HepG2 (cell line): ENCODE measurements at places on chromosomes 2 and 18. TPM values are rescaled to one million over a fixed set of nuclear protein-coding genes. Genes with fewer than 3 reads are reported as not detected.

ACOXL gene
- total RNA-seq = not detected in 2 replicates

ALKAL2 gene
- total RNA-seq = 0.22 TPM in 1 of 2 replicates, not detected in the other

AKAIN1 gene
- total RNA-seq = not detected in 2 replicates

ELOA2 gene
- not detected in 2 replicates for total RNA-seq

ADAM23 gene
- 0.04 TPM in 1 of 2 replicates, not detected in the other for total RNA-seq

HK2 gene
- total RNA-seq = 13.2 and 24.4 TPM in 2 replicates

SEMA4C gene
- 11.3 and 25.9 TPM in 2 replicates for total RNA-seq

DNA sequence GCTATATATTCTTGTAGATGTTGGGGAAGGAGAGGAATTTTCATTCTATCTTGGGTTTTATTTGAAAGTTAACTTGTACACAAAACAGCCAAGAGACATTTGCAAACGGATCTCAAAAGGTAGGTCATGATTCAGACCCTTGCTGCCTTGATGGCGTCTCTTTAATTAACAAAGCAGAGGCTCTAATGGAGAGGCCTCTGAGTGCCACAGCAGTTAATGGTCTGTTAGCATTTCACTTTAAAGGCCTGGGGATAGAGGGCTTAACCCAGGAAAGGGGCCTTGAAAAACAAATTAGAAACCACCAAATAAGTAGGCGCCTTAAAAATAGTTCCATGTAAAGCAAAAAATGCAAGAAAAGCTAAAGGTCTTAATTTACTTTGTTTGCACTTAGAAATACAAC lies 836.9 kb upstream of the CELF4 start:
- no peak overlapping the region for H3K4me3 ChIP-seq
- no peaks in the 10 kb centered on the region for H3K36me3 ChIP-seq
- H3K27me3 ChIP-seq = no peaks in the 10 kb centered on the region
- no peaks in the 10 kb centered on the region for H3K4me1 ChIP-seq
- H3K27ac ChIP-seq = no peak overlapping the region
- no peak for DNase-seq

DNA sequence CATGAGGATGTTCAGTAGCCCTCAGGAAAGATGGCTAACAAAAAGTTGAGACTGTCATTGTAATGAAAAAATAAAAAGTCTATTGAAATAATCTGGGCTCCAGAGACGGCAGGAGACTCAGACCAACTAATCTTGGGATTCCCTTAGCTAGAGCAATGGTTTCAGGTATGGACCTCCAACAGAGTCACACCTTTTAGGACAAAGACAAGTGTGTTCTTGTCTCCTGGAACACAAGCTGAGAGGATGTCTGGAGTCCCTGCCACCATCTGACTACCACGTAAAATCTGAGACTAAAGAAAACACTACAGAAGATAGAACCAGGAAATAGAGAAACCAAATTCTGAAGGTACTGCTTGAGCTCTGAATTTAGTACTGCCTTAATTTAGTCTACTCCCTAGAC lies 103.3 kb upstream of the RBBP8 start:
- no peak overlapping the region for H3K27ac ChIP-seq
- H3K27me3 ChIP-seq = peaks cover 2% of the 10 kb centered on the region; the same call in 1 of the 2 replicates
- H3K4me3 ChIP-seq = no peak overlapping the region

- no peak overlapping the region for H3K4me3 ChIP-seq
- no peaks in the 10 kb centered on the region for H3K36me3 ChIP-seq
- H3K27me3 ChIP-seq = no peaks in the 10 kb centered on the region
- H3K4me1 ChIP-seq = no peaks in the 10 kb centered on the region
- peak; percentile 24 for DNase-seq
These were observed 225.8 kb upstream of the SIX3 start for GRCh38 chr2:44715671-44716081.

DNA sequence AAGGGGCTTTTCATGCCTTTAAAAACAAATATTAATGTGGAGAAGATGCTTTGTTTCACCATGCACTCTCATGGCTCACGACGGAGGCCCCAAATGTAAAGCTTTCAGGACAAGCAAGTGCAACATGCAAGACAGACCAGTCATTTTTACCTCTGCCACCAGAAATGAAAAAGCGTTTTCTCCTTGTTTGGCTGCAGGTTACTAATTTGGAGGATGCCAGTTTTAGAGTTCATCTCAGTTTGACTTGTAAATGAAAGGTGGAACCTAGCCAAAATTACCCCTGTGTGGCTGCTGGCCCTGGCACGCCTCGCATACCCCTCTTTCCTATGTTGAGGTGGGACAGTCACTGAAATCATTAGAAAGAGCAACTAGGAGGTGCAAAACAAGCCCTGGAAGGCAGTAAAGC lies 138.6 kb downstream of the BCL2 start:
- H3K4me3 ChIP-seq = no peak overlapping the region
- H3K27ac ChIP-seq = no peak overlapping the region
- no peak for DNase-seq
- no peaks in the 10 kb centered on the region for H3K4me1 ChIP-seq
- H3K27me3 ChIP-seq = no peaks in the 10 kb centered on the region; the same call in 1 of the 2 replicates
- no peaks in the 10 kb centered on the region for H3K36me3 ChIP-seq

- no peak overlapping the region for H3K4me3 ChIP-seq
- no peaks in the 10 kb centered on the region for H3K27me3 ChIP-seq
- H3K36me3 ChIP-seq = no peaks in the 10 kb centered on the region
- DNase-seq = no peak
These were observed 170.5 kb downstream of the NYAP2 start for GRCh38 chr2:225569995-225570394.

DNA sequence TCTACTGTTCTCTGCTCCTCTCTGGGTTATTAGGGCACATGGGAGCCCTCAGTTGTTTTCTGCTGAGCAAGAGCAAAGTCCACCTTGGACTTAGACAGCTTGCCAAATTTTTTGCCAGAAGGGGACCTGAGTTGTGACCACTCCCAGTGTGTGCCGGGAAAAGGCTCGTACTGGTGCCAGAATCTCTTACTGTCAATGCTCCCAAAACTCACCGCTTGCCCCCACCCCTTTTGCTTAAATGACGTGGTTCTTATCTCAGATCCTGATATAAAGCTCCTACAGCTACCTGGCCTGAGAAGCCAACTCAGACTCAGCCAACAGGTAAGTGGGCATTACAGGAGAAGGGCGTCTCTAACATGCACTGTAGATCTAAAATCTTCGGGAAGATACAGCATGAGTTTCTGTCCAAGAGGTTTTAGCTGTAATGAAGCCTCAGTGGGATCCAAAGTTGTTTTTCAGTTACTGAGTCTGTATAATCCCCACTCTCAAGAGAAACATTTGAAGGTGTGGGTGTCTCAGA lies at the start of gene REG1A:
Gene REG1A (plus strand): TSS at position 295 of the 520 bp plus-strand sequence. CDS start 374 bp downstream, outside the sequence.
- DNase-seq = no peak
- no peak within 1 kb of the TSS for H3K4me3 ChIP-seq
- H3K27me3 ChIP-seq = no peaks in the 10 kb centered on the region
- H3K36me3 ChIP-seq = no peaks in the 10 kb centered on the region

DNA sequence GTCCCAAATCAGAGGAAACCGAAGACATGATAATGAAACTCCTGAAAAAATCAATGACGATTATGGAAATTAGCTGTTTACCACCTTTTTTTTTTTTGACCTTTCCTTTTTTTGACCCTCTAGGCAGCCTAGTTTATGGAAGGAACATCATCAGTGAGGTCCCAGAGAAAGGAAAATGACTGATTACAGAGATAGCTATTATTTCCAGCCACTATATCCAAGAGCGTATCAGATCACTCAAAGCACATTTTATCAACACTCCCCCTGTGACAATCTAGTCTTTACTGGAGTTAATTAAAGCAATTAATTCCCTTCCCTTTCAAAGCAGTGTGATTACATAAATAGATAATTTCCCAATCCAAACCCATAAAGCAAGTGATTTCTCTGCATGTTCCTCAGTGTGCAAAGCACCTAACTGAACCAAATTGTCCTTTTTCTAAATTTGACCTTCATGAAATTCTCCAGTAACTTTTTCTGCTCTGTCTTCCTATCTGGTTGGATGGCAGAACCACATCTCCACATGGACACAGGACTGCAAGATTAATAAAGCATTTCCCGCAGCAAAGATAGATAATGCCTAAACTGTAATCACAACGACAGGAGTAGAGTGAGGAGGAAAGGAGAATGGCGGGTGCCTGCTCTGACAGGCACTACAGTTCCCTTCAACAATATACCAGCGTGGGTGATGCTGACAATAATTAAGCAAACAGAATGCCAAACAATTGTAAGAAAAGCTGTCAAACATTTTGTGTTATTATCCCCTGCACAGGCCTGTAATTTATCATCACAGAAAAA lies 194.4 kb downstream of the SLC8A1 start:
- H3K4me3 ChIP-seq = no peak overlapping the region
- no peaks in the 10 kb centered on the region for H3K27me3 ChIP-seq
- DNase-seq = no peak
- no peaks in the 10 kb centered on the region for H3K4me1 ChIP-seq
- no peaks in the 10 kb centered on the region for H3K36me3 ChIP-seq

DNA sequence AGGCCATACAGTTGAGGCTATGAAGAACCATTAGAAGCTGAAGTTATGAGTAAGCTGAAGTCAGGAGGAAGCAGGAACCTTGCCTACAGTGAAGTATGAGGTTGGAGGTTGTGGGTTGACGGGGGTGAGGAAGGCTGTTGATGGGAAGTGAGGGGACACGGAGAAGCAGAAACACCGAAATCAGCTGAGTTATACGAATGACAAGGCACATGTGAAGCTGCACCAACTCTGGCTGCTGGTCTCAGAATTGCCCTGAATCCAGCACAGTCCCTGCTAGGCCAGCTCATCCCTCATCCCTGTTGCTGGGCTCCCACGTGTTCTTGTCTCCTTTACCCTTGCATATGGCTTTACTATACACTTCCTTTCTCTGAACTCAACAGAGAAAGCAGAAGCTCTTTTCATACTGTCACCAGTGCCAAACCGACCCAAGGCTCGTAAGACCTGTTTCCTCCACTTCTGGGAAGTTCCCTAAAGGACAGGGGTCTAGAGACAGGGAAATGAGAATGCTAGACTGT lies 9.2 kb upstream of the TMEM247 start:
- no peaks in the 10 kb centered on the region for H3K36me3 ChIP-seq
- no peak for DNase-seq
- no peak overlapping the region for H3K4me3 ChIP-seq
- H3K27ac ChIP-seq = no peak overlapping the region

DNA sequence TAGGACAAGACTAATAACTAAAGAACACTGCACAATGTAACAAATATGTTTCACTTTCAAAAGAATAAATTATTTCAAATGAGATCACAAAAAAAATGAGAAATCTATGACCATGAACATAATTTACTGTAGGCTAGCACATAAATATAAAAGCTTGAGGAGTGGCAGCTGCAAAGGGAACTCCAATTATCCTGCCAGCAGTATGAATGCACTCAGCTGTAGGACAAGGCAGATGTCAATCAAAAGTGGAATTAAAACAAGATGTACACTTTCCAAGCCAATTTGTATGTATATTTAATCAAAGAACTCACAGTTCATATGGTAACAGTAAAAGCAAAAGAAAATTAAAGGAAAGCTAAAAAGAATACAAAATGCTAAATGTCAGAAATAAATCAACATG lies 76.6 kb upstream of the NCKAP5 start:
- no peaks in the 10 kb centered on the region for H3K36me3 ChIP-seq
- H3K4me3 ChIP-seq = no peak overlapping the region
- no peaks in the 10 kb centered on the region for H3K27me3 ChIP-seq

DNA sequence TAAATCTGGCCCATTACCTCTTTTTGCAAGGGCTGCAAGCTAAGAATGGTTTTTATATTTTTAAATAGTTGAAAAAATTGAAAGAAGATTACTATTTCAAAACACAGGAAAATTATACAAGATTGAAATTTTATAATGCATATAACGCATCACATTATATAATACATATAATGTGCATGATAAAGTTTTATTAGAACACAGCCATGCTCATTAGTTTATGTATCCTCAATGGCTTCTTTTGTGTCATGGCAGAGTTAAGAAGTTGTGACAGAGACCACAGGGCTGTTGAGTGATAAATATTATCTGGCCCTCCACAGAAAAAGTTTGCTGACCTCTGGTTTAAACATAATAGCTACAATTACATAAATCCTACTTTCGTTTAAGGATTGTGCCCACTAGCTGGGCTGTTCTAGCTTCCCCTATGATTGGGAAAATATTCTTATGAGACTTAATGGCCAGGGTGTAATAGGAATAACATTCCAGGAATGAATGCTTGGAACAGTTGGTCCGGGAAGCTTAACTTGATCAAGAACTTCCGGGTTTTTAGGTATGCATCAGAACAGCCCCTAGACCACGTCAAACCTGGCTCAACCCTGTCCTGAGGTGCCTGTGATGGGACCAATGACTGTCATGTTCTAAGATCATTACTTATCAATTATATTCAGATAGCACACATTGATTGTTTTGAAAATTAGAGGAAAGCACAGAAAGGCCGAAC lies 98.7 kb upstream of the LPIN2 start:
- H3K36me3 ChIP-seq = no peaks in the 10 kb centered on the region
- peaks cover 67% of the 10 kb centered on the region for H3K4me1 ChIP-seq
- H3K4me3 ChIP-seq = no peak overlapping the region
- no peaks in the 10 kb centered on the region for H3K27me3 ChIP-seq
- no peak for DNase-seq
- no peak overlapping the region for H3K27ac ChIP-seq

- H3K27me3 ChIP-seq = no peaks in the 10 kb centered on the region
- no peak overlapping the region for H3K4me3 ChIP-seq
- no peak for DNase-seq
- no peak overlapping the region for H3K27ac ChIP-seq
These were observed 704.9 kb downstream of the ERBB4 start for GRCh38 chr2:211833582-211834279.

- no peak overlapping the region for H3K27ac ChIP-seq
- H3K4me1 ChIP-seq = no peaks in the 10 kb centered on the region
- DNase-seq = no peak
- no peak overlapping the region for H3K4me3 ChIP-seq
- no peaks in the 10 kb centered on the region for H3K27me3 ChIP-seq
These were observed 557.8 kb upstream of the GCFC2 start for GRCh38 chr2:76268484-76268883.

- no peaks in the 10 kb centered on the region for H3K36me3 ChIP-seq
- peaks cover 12% of the 10 kb centered on the region for H3K4me1 ChIP-seq
- no peak overlapping the region for H3K4me3 ChIP-seq
These were observed 4.9 kb upstream of the TTC21B start for GRCh38 chr2:165958313-165958960.

GRCh38 chr18:78237864-78238263 lies 741.8 kb upstream of the SALL3 start:
- H3K4me3 ChIP-seq = no peak overlapping the region
- no peaks in the 10 kb centered on the region for H3K36me3 ChIP-seq
- peaks cover 6% of the 10 kb centered on the region; the same call in 1 of the 3 replicates for H3K27me3 ChIP-seq
- no peak for DNase-seq
- H3K4me1 ChIP-seq = no peaks in the 10 kb centered on the region
- no peak overlapping the region for H3K27ac ChIP-seq

- H3K36me3 ChIP-seq = no peaks in the 10 kb centered on the region
- H3K4me1 ChIP-seq = no peaks in the 10 kb centered on the region
- H3K4me3 ChIP-seq = no peak overlapping the region
- DNase-seq = no peak
These were observed 287.5 kb upstream of the CRIM1 start for GRCh38 chr2:36068086-36068485.

- no peak overlapping the region for H3K4me3 ChIP-seq
- no peak for DNase-seq
- no peak overlapping the region for H3K27ac ChIP-seq
- H3K4me1 ChIP-seq = peaks cover 45% of the 10 kb centered on the region
- no peaks in the 10 kb centered on the region for H3K27me3 ChIP-seq
These were observed 219.3 kb upstream of the SH3BP4 start for GRCh38 chr2:234732404-234733092.

- no peaks in the 10 kb centered on the region for H3K4me1 ChIP-seq
- no peak for DNase-seq
- H3K27ac ChIP-seq = no peak overlapping the region
- no peak overlapping the region for H3K4me3 ChIP-seq
- no peaks in the 10 kb centered on the region for H3K27me3 ChIP-seq
These were observed 357.0 kb upstream of the TMEFF2 start for GRCh38 chr2:192551760-192552159.
